ENCODE measurements at places on chromosomes 1 and 21.
A peak's percentile ranks its signal among the peaks of the same experiment; 100 is the strongest.

GRCh38 chr1:109873278-109874175 lies 37.1 kb upstream of the CSF1 start:
- no peak overlapping the region for H3K4me3 ChIP-seq
- no peaks in the 10 kb centered on the region for H3K36me3 ChIP-seq
- no peaks in the 10 kb centered on the region for H3K27me3 ChIP-seq
- DNase-seq: no peak
- H3K4me1 ChIP-seq: peaks cover 71% of the 10 kb centered on the region
- H3K27ac ChIP-seq: peak overlapping the region; percentile 92

DNA sequence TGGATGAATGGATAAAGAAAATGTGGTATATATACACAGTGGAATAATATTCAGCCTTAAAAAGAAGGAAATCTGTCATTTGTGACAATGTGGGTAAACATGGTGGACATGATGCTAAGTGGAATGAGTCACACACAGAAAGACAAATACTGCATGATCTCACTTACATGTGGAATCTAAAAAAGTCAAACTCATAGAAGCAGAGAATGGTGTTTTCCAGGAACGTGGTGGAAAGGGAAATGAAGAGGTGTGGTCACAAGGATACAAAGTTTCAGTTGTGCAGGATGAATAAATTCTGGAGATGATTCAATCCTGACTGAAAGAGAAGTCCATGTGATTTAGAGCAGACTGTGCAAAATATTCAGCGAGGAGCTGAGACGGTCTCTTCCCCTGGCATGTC lies 56.6 kb downstream of the RYR2 start:
- no peaks in the 10 kb centered on the region for H3K36me3 ChIP-seq
- DNase-seq: no peak
- no peak overlapping the region for H3K4me3 ChIP-seq
- no peak overlapping the region for H3K27ac ChIP-seq

GRCh38 chr1:101798417-101798816 lies 198.3 kb downstream of the OLFM3 start:
- no peak overlapping the region for H3K27ac ChIP-seq
- H3K4me1 ChIP-seq: no peaks in the 10 kb centered on the region
- no peak overlapping the region for H3K4me3 ChIP-seq
- H3K27me3 ChIP-seq: peaks cover 6% of the 10 kb centered on the region
- DNase-seq: no peak

- DNase-seq: no peak
- H3K27me3 ChIP-seq: no peaks in the 10 kb centered on the region
- H3K27ac ChIP-seq: no peak overlapping the region
- no peak overlapping the region for H3K4me3 ChIP-seq
These were observed 3.0 kb downstream of the CTSS start for GRCh38 chr1:150762552-150762951.

GRCh38 chr1:236127045-236127444 lies 15.3 kb upstream of the GPR137B start:
- H3K4me1 ChIP-seq: peaks cover 10% of the 10 kb centered on the region
- H3K4me3 ChIP-seq: no peak overlapping the region
- H3K27ac ChIP-seq: no peak overlapping the region
- H3K36me3 ChIP-seq: no peaks in the 10 kb centered on the region
- H3K27me3 ChIP-seq: peaks cover 10% of the 10 kb centered on the region
- DNase-seq: no peak

- no peaks in the 10 kb centered on the region for H3K36me3 ChIP-seq
- H3K27me3 ChIP-seq: no peaks in the 10 kb centered on the region
- peaks cover 24% of the 10 kb centered on the region for H3K4me1 ChIP-seq
These were observed 53.2 kb upstream of the SYNC start for GRCh38 chr1:32755810-32756159.

- H3K27me3 ChIP-seq: no peaks in the 10 kb centered on the region
- H3K36me3 ChIP-seq: peaks cover 36% of the 10 kb centered on the region
- H3K27ac ChIP-seq: peak overlapping the region; percentile 98
- no peak overlapping the region for H3K4me3 ChIP-seq
These were observed 7.5 kb downstream of the RBM15 start for GRCh38 chr1:110346690-110347089.

- no peak overlapping the region for H3K4me3 ChIP-seq
- H3K4me1 ChIP-seq: peaks cover 72% of the 10 kb centered on the region
- no peaks in the 10 kb centered on the region for H3K27me3 ChIP-seq
- no peak for DNase-seq
These were observed 167.2 kb upstream of the HMCN1 start for GRCh38 chr1:185566995-185567394.

DNA sequence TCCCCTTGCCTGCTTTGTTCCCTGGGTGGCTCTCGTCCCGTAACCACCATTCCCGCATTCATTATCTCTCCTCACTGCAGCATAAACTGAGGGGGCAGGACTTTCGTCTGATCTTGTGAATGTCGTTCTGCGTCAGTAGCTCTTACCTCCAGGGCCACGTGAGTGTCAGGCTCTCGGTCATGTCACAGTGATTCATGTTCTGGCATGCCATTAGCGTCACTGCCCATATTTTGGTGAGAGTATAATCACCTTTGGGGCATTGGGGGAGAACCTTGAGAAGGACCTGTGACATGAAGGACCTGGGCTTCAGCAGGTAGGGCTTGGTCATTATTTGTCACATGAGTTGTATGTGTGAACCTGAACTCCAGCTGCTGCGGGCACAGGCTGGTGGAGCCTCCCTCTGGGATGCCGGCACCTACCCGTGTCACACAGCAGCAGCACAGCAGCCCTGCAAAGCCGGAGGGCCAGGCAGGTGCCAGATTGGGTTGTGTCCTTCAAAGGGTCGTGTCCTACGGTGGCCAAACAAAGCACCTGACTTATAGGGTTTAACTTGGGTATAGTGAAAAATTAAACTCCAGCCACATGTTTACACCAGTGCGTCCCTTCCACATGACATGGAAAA lies 68.5 kb downstream of the BACE2 start:
- no peaks in the 10 kb centered on the region for H3K27me3 ChIP-seq
- H3K36me3 ChIP-seq: peaks cover 13% of the 10 kb centered on the region
- peaks cover 14% of the 10 kb centered on the region for H3K4me1 ChIP-seq
- no peak overlapping the region for H3K4me3 ChIP-seq
- no peak overlapping the region for H3K27ac ChIP-seq

DNA sequence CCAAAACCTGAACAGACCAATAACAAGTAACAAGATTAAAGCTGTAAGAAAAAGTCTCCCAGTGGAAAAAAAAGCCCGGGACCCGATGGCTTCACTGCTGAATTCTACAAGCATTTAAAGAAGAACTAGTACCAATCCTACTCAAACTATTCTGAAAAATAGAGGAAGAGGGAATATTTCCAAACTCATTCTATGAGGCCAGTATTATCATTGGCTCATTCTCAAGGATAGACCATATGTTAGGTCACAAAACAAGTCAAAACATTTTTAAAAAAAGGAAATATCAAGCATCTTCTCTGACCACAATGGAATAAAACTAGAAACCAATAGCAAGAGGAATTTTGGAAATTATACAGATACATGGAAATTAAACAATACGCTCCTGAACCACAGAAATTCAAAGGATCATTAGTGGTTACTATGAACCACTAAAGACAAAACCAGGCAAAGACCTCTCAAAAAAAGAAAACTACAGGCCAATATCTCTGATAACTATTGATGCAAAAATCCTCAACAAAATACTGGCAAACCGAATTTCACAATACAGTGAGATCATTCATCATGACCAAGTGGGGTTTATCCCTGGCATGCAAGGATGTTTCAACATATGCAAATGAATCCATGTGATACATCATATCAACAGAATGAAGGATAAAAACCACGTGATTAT lies 13.9 kb upstream of the IL20 start:
- H3K27ac ChIP-seq: no peak overlapping the region
- no peak overlapping the region for H3K4me3 ChIP-seq
- peaks cover 40% of the 10 kb centered on the region for H3K27me3 ChIP-seq
- no peaks in the 10 kb centered on the region for H3K36me3 ChIP-seq

GRCh38 chr1:4573526-4573925 lies 80.9 kb upstream of the AJAP1 start:
- no peaks in the 10 kb centered on the region for H3K4me1 ChIP-seq
- no peaks in the 10 kb centered on the region for H3K36me3 ChIP-seq
- H3K27ac ChIP-seq: no peak overlapping the region

DNA sequence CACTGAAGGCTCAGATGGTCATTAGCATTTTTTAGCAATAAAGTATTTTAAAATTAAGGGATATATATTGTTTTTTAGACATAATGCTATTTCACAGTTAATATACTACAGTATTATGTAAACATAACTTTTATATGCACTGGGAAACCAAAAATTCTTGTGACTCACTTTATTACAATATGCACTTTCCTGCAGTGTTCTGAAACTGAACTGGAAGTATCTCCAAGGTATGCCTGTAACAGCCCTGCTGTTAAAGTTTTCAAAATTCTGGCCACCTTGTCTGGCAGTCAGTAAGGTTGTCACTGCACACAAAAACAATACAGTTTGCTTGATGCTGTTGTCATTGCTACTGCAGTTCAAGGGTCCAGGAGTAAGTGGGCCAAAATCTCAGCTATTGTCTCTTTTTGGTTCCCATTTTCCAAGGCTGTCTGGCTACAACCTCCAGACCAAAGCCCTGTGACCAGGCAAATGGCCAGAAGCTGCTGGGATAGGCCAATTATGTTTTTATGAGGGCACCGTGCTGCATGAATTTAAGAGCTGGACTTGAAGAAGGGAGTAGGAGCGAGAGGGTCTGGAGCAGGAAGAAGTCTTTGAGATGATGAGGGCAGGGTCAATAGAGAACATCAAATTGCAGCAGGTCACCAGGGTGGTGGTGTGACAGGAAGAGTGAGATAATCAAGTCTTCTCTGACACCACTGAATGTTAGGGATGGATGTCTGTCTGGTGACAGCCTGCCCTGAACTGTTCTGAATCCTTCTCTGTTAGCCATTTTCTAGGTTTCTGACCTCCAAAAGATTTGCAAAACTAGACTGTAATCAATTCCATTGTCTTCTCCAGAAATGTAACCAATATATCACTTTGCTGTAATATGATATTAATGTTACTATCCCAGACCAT lies 82.3 kb upstream of the CACHD1 start:
- no peaks in the 10 kb centered on the region for H3K36me3 ChIP-seq
- H3K27me3 ChIP-seq: peaks cover 24% of the 10 kb centered on the region
- DNase-seq: no peak
- H3K27ac ChIP-seq: no peak overlapping the region
- H3K4me1 ChIP-seq: no peaks in the 10 kb centered on the region

- peak overlapping the region; percentile 77 for H3K27ac ChIP-seq
- peaks cover 16% of the 10 kb centered on the region for H3K4me1 ChIP-seq
- no peak for DNase-seq
- peaks cover 9% of the 10 kb centered on the region for H3K36me3 ChIP-seq
- no peaks in the 10 kb centered on the region for H3K27me3 ChIP-seq
These were observed 457 bp downstream of the SRM start for GRCh38 chr1:11059155-11059967.

- H3K4me1 ChIP-seq: no peaks in the 10 kb centered on the region
- no peaks in the 10 kb centered on the region for H3K27me3 ChIP-seq
- no peak for DNase-seq
- no peak overlapping the region for H3K27ac ChIP-seq
- peaks cover 6% of the 10 kb centered on the region for H3K36me3 ChIP-seq
- no peak overlapping the region for H3K4me3 ChIP-seq
These were observed 7.7 kb downstream of the ARMH1 start for GRCh38 chr1:44681905-44682882.

GRCh38 chr21:29215709-29216108 lies 83.0 kb upstream of the BACH1 start:
- DNase-seq: no peak
- no peak overlapping the region for H3K27ac ChIP-seq
- H3K36me3 ChIP-seq: no peaks in the 10 kb centered on the region
- no peak overlapping the region for H3K4me3 ChIP-seq

DNA sequence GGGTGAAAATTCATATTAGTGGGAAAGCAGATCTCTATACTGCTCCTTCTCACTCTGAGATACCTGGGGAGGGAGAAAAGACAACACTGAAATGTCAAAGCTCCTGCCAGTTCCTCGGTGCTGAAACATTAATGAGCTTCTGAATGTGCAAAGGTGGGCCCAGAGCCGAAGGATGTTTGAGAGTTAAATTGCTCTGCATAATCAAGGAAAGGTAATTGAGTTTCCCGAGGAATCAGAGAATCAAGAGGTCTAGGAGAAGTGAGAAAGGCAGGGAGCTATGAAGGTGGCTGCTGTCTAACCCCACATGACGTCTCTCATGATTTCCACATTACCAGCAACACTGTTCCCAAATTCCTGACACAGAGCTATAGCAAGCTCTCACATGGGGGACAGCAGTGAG lies 346.7 kb downstream of the SMYD3 start:
- no peak overlapping the region for H3K4me3 ChIP-seq
- peaks cover 3% of the 10 kb centered on the region for H3K4me1 ChIP-seq
- no peak overlapping the region for H3K27ac ChIP-seq
- H3K36me3 ChIP-seq: no peaks in the 10 kb centered on the region

GRCh38 chr1:181202986-181203555 lies 114.6 kb downstream of the IER5 start:
- H3K27me3 ChIP-seq: peaks cover 42% of the 10 kb centered on the region
- no peaks in the 10 kb centered on the region for H3K36me3 ChIP-seq

- peaks cover 14% of the 10 kb centered on the region for H3K36me3 ChIP-seq
- peak overlapping the region; percentile 69 for H3K4me3 ChIP-seq
- DNase-seq: no peak
These were observed 66.9 kb downstream of the GNG12 start for GRCh38 chr1:67766141-67766978.

DNA sequence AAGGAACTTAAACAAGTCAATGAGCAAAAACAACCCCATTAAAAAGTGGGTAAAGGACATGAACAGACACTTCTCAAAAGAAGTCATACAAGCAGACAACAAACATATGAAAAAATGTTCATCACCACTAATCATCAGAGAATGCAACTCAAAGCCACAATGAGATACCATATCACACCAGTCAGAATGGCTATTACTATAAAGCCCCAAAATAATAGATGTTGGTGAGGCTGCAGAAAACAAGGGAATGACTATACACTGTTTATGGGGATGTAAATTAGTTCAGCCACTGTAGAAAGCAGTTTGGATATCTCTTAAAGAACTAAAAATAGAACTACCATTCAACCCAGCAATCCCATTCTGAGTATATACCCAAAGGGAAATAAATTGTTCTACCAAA lies 51.2 kb downstream of the MRPL39 start:
- peaks cover 2% of the 10 kb centered on the region for H3K36me3 ChIP-seq
- no peaks in the 10 kb centered on the region for H3K27me3 ChIP-seq
- no peak overlapping the region for H3K4me3 ChIP-seq
- no peak overlapping the region for H3K27ac ChIP-seq
- no peak for DNase-seq

- no peak overlapping the region for H3K4me3 ChIP-seq
- peaks cover 2% of the 10 kb centered on the region for H3K36me3 ChIP-seq
- no peak for DNase-seq
- peaks cover 54% of the 10 kb centered on the region for H3K27me3 ChIP-seq
- no peak overlapping the region for H3K27ac ChIP-seq
These were observed 168.0 kb upstream of the RAB4A start for GRCh38 chr1:229102741-229103391.

- no peak for DNase-seq
- H3K4me3 ChIP-seq: no peak overlapping the region
- H3K36me3 ChIP-seq: no peaks in the 10 kb centered on the region
- peaks cover 18% of the 10 kb centered on the region for H3K27me3 ChIP-seq
These were observed 16.5 kb upstream of the MPZL1 start for GRCh38 chr1:167705250-167705649.
